ENCODE measurements at places on chromosomes 12 and 14. TPM values are rescaled to one million over a fixed set of nuclear protein-coding genes. Genes with fewer than 3 reads are reported as not detected.

GRCh38 chr14:63276492-63277342, 42.0 kb downstream of the GPHB5 start:
- DNase-seq: no peak
- H3K4me3 ChIP-seq: no peak overlapping the region
- no peaks in the 10 kb centered on the region for H3K4me1 ChIP-seq
- no peaks in the 10 kb centered on the region for H3K36me3 ChIP-seq
- H3K27me3 ChIP-seq: no peaks in the 10 kb centered on the region

DNA sequence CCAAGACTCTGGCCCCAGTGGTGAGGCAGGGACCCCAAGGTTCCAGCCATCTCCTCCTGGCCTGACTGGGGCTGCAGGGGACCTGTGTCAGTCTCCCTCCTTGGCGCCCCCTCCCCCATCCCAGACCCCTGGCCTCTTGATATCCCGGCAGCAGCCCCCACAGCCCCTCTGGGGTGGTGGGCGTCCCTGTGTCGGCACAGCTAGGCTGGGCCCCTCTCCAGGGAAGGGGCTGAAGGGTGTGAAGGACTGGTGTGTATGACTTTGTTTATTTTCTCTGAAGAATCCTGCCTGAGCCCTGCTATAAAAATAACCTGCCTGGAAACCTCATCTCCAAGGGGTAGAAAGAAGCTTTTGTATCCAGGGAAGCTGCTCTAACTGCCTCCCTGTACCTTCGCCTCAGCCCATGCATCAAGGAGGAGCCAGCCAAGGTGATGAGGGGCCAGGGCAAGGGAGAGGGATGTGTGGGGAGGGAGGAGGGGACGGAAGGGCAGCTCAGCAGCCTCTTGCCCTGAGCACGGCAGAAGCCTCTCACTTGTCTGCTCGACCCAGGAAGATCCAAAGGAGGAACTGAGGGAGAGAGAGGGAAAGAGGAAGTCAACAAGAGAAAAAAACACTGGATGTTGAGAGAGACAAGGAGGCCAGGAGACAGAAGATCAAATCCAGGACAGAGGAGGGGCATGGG, 25.4 kb upstream of the COL2A1 start:
- H3K4me3 ChIP-seq: no peak overlapping the region
- no peak for DNase-seq
- no peaks in the 10 kb centered on the region for H3K36me3 ChIP-seq

USP44 gene
- 0.33 TPM for total RNA-seq

HHIPL1 gene
- total RNA-seq: 0.33 TPM

CINP gene
- total RNA-seq: 26.7 TPM

ATN1 gene
- total RNA-seq: 1.6 TPM

KLRG1 gene
- total RNA-seq: 7.4 TPM

Data from thymus (tissue), 14 donors.